SK-N-MC (cell line): ENCODE measurements at places on chromosomes 12 and 14.

GRCh38 chr14:102370305-102370809 lies 7.6 kb downstream of the TECPR2 start:
- no peak for DNase-seq

DNA sequence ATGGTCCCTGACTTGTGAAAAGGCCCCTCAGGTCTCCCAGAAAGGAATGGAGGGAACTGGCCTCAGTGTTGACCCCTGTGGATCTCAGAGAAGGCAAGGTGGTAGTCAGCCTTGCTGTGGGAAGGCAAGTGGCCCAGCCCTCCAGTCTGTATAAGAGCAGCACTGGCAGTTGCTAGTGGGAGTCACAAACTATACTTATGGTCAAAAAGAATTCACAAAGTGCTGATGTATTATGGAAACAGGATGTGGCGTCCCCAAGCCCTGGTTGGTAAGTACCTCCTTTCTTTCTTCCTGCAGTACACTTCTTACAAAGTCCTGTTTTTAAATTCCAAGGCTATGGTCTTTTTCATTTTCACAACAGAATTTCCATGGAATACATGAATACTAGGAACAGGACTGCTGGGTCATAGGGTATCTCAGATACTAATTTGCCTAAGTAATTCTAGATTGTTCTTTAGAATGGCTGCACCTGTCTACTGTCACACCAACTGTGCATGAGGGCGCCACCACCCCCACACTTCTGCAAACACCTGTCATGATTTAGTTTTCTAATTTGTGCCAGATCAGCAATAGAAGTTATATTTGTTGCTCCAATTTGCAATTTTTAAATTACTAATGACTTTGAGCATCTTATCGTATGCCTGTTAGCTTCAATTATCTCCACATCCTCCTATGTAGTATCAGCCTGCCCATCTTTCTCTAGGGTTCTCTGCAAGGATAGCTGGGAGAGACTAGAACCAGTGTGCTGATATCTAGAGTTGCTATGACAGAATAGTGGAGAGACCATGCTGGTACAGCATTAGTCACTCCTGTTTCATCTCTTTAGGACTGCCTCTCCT lies 40.7 kb upstream of the TMEM263 start:
- no peak for DNase-seq

DNA sequence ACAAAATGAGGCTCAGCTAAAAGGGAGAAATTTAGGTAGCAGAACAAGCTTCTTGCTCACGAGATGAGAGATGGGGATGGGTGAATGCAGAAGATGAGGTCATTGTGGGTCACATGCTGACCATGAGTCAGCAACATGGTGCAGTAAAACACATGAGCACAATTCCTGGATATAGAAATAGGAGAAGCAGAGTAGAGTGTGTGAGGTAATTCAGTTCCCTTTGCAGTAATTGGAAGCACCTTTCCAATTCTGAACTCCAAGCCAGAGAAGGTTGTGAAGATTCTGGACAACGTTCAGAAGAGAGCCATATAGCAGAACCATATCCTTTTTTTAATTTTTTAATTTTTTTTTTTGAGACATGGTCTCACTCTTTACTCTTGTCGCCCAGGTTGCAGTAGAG lies 62.0 kb upstream of the LMNTD1 start:
- no peak for DNase-seq

- no peak for DNase-seq
Observed at GRCh38 chr14:72682188-72682587, 211.7 kb downstream of the DPF3 start.
